ENCODE measurements at places on chromosomes 2 and 18.

GRCh38 chr18:55484773-55485172 is 103.2 kb downstream of the TCF4 start:
- DNase-seq: no peak

DNA sequence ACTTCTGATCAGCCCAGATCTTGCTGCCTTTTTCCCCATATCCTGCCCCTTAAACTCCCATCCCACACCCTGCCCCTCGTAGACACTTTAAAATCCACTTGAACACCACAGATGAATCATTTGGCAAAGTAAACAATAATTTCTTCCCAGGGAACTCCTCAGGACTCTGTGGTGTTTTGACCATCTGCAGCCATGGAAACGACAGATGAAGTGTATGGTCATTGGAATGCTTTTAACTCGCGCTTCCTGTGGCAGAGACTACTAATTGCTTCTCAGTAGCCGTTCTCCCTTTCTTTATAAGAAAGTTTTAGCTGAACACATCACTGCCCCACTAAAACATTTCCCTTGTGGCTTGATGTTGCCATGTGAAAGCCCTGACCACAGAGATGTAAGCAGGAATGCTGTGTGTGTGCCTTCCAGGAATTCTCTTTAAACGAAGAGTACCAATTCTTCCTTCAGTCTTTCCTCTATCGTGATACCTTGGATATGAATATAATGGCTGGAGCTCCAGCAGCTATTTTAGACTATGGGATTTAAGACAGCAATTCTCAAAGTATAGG is 92.7 kb upstream of the PARD3B start:
- DNase-seq: peak; percentile 84

- no peak for DNase-seq
Observed at GRCh38 chr2:216563646-216564045, 65.0 kb downstream of the RPL37A start.

DNA sequence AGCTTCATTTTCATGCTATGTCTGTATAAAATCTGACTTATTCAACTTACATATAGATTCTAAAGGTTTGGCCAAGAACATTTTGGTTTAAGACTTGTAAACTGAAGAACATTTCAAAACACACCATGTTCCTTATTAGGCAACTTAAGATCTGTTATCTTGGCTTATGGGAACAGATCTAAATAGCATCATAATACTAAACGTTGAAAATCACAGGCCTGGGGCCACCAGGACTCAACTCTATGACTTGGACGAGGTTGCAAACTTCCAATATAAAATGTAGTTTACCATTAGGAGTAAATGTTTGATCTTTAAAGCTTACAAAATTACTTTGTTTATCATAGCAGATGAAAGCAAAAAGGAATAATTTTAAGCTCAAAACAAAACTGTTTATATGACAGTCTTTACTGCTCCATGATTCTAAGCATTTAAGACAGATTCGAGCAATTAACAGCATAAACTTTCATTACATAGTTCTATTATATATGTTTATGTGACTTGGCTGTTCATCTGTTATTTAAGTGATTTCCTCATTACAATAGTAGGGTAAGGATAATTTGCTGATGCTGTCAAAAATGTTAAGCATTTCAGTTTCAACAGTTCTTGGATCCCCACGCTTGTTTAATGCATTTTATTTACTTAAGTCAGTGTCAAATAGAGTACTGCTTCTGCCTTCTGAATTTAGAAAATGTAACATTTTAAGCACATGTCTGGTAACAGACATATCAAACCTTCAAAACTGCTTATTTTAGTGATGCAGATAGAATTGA is 8.3 kb downstream of the TCF4 start:
- no peak for DNase-seq

GRCh38 chr2:35343135-35343534 is 1012.4 kb upstream of the CRIM1 start:
- no peak for DNase-seq

GRCh38 chr2:201411421-201411820 is 39.8 kb downstream of the TRAK2 start:
- DNase-seq: peak; percentile 71

DNA sequence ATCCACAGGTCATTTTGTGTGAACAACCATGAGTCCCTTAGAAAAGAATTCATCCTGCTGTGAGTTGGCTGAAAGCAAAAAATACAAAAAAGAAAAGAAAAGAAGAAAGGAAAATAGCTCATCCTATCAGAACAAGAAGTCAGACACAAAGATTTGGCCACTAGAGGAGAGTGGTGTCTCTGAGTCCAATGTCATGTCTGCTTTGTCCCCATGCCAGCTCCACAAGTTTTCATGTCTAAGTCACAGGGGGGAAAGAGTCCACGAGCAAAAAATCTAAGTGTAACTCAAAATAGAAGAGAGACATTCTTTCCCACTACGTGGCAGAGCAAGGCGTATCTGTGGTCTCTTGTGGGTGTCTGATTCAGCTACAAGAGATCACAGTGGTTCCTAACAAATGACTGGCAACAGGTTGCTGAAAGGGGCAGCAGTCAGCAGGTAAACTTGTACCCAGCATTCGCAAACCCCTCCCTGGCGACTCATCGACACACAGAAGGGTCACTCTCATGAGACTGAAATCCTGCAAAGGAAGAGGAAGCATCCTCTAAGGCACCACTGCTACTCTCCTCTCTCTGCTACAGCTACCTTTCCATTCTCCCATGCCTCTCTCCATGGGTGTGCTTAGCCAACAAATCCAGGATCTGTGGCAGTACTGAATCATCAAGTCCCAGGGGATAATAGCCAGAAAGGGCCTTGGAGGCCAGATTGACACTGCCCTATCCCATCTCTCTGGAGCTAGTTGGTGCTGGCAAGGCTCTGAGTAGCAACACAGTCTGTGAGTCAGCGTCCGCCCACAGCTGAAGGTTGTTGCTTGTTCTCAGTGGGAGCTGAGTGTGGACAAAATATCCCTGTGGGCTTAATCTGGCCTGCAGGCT is 123.0 kb upstream of the SLC39A10 start:
- peak; percentile 73 for DNase-seq

- no peak for DNase-seq
Observed at GRCh38 chr2:71610671-71611070, 157.3 kb downstream of the DYSF start.

DNA sequence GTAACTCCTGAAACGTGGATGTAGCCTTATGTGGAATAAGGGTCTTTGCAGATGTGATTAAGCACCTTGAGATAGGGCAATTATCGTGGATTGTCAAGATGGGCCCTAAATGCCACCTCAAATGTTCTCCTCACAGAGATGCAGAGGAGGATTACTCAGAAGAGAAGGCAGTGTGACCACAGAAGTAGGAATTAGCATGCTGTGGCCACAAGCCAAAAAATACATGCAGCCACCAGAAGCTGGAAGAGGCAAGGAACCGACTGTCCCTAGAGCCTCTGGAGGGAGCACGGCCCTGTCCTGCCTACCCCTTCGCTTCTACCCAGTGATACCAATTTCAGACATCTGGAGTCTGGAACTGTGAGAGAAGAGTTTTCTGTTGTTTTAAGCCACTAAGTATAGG is 47.3 kb upstream of the MGAT5 start:
- no peak for DNase-seq

DNA sequence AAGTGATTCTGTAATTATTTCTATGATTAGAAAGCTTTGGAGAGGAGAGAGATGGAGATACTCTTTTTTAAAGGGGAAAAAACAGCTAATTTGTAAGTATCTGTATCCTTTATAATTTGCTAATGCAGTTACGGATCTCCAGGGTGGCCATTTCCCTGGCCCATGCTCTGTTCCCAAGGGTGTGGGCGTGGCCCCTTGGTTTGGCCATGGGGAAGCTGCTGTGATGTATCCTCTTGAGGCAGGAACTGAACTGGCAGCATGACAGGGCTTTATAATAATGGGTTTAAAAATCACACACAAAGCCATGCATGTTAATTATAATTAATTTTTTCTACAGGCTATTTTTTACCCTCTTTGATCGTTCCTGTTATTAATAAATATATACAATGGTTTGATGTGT is 27.0 kb downstream of the TRAPPC12 start:
- no peak for DNase-seq

DNA sequence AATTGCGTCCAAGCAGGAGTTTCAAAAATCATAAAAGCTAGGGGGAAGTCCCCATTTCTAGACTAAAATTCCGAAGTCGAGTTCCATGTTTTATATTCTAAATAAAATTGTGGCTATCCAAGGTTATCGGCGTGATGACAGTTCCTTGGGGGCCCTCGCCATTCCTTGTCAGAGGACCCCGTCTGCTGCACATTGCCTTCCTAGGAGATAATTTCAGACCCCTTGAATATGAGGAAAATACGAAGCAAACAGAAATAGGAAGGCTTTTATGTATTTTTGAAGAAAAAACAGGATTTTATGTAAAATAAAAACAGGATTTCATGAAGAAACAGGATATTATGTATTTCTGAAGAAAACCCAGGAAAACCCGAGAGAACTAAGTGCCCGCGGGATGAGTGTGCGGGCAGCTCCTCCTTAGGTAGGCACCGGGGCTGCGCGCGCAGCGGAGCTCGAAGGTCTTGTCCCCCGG is 465 bp upstream of the PLEKHA3 start:
- no peak for DNase-seq

GRCh38 chr2:53569957-53570727 is 197.5 kb upstream of the CHAC2 start:
- DNase-seq: no peak

- DNase-seq: no peak
Observed at GRCh38 chr2:231672617-231673347, 35.5 kb upstream of the PTMA start.

GRCh38 chr18:59715445-59715844 is 18.2 kb upstream of the CCBE1 start:
- DNase-seq: no peak

DNA sequence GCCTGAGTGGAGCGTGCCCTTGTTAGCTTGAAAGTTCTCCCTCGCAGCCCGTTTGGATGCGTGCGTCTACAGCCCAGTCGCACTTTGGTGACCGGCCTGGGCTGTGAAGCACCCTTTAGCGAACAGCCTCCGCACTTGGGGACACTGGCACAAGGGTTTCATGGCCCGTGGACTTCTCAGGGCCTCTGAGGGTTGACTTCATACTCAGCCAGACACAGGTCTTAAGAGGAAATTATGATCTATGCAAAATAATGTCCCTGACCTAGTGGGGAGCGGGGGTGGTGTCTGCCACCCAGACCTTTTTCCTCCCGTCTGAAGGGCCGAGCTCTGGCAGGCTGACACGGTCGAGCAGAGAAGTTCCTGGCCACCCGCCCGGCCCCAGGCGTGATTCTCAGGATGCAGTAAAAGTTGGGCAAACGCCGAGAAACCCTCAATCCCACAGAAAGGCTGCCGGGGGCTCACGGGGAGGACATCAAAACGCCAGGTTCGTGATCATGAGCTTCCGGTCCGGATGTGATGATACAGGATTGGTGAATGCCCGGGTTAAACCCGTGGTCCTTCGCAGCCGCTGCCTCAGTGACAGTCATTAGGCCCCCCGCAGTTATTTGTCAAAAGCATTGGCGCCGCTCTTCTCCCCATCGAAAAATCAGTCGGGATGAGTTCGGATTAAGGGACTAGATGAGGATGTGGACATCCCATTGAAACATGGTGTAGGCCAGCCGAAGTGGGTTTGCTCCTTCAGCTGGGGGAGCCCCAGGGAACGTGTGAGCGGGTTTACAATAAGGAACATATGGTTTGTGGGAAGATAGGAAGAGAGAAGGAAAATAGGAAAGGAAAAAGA is 3.6 kb upstream of the PAX3 start:
- DNase-seq: no peak

DNA sequence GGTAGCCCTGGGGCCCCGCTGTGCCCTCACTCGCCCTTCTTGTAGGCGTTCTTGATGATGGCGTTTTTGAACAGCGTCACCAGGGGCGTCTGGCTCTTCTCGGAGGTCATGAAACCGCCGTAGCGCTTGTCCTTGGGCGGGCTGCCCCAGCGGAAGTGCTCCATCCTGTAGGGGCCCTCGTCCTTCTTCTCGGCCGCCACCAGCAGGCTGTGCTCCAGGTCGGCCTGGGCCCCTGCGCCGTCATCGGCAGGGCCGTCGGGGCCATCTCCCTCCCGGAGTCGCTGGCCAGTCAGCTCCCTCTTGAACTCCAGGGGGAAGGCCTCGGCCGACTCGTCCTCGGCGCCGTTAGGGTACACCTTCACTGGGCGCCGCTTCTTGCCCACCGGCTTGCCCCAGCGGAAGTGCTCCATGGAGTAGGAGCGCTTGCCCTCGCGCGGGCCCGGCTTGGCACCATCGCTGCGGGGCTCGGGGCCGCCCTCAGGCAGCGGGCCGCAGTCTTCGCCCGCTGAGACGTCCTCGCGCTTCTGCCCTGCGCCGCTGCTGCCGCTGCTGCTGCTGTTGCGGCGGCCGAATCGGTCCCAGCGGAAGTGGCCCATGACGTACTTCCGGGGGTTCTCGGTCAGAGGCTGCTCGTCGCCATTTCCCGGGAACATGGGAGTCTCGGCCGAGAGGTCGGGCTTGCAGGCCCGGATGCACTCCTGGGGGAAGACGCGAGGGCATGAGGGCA is 7.2 kb downstream of the POMC start:
- DNase-seq: peak; percentile 3

- no peak for DNase-seq
Observed at GRCh38 chr2:62192811-62193210, 3.1 kb upstream of the B3GNT2 start.

- DNase-seq: no peak
Observed at GRCh38 chr2:230687498-230687897, 25.1 kb upstream of the CAB39 start.

- DNase-seq: no peak
Observed at GRCh38 chr2:142973160-142973821, 95.8 kb downstream of the KYNU start.

GRCh38 chr18:10400534-10401307 is 53.7 kb upstream of the APCDD1 start:
- no peak for DNase-seq

DNA sequence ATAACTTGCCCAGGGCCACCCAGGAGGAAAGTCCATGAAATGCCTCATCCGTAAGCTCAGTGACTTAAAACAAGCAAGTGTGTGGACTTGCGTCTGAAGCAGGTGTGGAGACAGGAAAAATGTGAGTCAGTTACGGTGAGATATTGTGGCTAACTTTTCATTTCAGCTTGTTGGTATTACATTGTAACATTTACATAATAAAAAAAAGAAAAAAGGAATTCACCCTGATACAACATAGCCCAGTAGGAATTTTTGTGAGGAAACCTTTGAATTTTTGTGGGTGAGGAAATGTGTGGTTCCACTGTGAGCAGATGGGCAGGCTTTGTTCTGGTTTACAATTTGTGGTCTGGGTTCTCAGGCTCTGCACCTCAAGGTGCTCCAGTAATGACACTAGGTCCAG is 33.7 kb upstream of the LYPD6B start:
- DNase-seq: no peak

GRCh38 chr2:101831351-101831865 is 133.9 kb downstream of the MAP4K4 start:
- DNase-seq: no peak

GRCh38 chr2:127032621-127033020 is 74.3 kb downstream of the BIN1 start:
- no peak for DNase-seq
